ENCODE measurements at places on chromosomes 4 and X.

DNA sequence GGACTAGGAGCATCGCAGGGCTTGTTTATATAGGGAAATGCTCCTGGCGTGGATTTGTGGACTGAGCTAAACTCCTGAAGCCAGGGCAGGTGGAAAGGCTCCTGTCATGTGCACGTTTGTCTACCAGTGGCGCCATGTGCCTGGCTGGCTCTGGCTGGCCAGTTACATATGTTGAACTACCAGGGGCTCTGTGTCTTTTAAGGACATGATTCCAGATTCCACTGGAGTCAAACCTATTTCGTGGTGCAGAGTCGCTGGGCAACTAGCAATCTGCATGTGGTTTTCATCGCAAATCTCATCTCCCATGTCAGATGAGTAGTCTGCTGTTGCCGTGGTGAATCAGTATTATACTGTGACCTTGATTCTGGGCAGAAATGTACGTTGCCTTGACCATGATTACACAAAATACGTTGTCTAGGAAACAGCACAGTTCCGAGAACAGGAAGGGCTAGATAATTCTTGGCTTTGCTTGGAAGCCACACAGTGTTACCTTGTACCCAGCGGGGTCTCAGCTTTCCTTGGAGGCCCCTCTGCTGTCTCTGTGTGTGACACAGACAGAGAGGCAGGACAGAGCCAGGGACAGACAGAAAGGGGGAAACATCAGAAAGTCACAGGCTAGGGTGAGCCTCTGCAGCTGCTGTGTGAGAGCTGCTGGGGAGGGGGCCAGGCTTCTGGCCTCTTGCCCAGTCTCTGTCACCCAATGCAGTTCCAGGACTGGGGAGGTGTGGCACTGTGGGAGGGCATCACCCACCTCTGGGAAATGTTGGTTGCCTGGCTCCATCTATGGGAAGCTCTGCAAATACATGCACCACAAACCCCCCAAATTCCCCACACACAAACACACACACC is 19.2 kb downstream of the PNMA6E start:
- DNase-seq, result no peak

GRCh38 chrX:84153538-84153937 is 34.5 kb downstream of the RPS6KA6 start:
- no peak for DNase-seq

- DNase-seq, result no peak
Observed at GRCh38 chrX:17732138-17732783, 5.0 kb upstream of the SCML1 start.

- no peak for DNase-seq
Observed at GRCh38 chr4:144955104-144955503, 142.9 kb downstream of the ANAPC10 start.

DNA sequence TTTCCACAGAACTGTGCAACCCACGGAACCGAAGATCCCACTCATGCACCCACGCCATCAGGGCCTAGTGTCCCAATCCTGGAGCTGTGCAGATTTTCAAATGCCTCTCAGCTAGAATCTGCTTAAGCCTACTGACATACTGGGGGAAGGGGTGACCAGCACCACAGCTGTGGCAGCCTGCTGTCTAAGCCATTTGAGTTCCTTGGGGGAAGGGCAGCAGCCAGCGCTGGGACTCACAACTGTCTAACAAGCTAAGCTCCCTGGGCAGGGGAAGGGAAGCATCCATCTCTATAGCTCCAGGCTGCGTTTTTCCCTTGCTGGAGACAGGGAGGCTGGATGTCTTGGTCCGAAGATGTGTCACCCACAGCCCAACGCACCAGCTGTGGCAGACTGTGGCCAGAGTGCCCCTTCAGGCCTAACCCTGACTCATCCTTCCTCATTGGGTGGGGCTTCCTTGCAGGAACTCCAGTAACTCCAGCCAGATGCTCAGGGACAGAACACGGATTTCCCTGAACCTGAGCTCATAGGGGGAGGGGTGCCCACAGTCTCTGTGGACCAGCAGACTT is 194.8 kb downstream of the CHRDL1 start:
- DNase-seq, result no peak

DNA sequence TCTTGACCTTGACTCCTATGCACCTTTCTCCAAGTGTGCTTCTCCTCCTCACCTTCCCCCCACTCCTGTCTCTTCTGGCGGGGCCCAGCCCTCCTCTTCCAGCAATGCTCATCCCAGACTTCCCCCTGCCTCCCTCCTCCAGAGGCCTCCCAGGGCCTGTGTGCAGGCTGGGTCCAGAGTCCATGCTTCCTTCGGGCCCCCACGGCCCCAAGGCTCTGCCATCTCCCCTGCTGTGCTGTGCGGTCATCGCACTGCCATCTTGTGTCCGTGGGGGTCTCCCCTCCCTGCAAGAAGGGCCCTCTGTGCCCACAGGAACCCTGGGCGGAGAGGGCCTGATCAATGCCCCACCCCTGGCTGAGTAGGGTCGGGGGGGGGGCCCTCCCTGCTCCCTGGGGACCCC is 27.3 kb downstream of the ATP2B3 start:
- no peak for DNase-seq

DNA sequence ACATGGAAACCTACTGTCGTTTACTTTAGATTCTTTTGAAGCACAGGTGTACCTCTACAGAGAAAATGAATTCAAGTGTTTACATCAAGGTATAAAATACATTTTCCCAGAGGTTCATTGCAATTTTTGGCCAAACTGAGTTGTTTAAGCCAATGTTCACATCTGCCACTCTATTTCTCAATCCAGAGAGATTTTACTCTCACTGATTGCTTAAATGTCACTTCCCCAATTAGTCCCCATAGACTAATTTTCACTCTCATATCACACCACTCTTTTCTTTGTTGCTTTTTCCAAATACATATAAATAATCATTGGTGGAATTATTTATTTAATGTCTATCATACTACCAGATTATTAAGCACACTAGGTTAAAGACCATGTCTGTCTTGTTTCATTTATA is 271.8 kb downstream of the PPP3CA start:
- DNase-seq, result no peak

- no peak for DNase-seq
Observed at GRCh38 chr4:163707873-163708272, 213.4 kb downstream of the TMA16 start.

- DNase-seq, result no peak
Observed at GRCh38 chrX:30215357-30215843, at the start of gene MAGEB2. TSS of gene MAGEB2 (plus strand) at chrX:30215563. CDS start at chrX:30218581, 3,018 bp downstream.

DNA sequence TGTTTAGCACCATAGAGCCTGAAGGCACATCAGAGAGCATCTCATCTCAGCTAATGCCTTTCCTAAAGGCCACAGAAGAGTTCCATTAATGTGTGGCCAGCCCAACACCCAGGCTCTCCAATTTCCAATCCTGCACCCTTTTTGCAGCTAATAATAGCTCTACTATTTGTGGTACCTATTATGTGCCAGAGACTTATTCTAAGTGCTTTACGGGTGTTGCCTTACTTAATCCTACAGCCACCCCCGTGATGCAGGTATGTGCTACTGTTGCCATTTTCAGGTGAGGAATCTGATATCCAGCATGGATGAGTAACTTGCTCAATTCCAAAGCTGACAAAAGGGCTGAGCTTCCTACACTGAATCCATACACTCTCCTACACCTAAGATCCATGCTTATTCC is 217.6 kb upstream of the GALNT7 start:
- no peak for DNase-seq

DNA sequence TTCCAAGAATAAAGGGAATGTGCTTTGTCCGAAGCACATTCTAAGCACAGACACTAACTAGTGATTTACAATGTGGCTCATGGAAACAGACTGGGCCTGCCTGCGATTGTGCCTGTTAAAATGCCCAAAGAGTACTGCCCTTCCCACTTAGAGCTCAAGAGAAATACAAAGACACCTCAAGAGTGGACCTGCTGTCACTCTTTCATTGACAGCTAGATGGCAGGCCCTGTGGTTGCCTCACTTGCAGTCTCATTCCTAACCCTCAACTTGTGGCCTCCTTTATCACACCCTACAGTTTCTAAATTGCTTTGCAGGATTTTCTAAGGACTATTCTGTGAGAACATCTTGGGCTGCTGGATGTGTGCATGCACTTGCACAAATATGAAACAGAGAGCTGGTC is 331.0 kb upstream of the EMCN start:
- DNase-seq, result no peak

DNA sequence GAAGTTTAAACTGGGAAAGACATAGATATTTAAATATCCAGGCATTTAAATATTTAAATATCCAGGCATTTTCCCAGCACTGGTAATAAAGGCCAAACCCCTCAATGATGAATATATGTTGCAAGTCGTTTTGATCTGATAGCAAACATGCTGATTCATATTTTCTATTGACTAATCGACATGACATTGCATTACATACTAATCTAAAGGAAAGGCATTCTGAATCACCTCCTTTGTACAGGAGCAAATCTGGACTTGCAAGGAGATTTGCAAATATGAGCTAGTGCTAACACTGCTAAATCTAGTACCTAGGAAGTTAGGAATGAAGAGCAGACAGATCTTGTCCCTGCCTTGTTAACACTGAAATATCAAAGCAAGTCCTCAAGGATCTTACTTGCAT is 207.3 kb downstream of the SLC7A11 start:
- DNase-seq, result no peak

GRCh38 chrX:11460347-11460746 is 167.1 kb downstream of the AMELX start:
- no peak for DNase-seq

GRCh38 chr4:154779362-154779947 is 1.6 kb upstream of the RBM46 start:
- DNase-seq, result no peak
